ENCODE measurements at places on chromosomes 12 and 14. TPM values are rescaled to one million over a fixed set of nuclear protein-coding genes. Genes with fewer than 3 reads are reported as not detected.

DNA sequence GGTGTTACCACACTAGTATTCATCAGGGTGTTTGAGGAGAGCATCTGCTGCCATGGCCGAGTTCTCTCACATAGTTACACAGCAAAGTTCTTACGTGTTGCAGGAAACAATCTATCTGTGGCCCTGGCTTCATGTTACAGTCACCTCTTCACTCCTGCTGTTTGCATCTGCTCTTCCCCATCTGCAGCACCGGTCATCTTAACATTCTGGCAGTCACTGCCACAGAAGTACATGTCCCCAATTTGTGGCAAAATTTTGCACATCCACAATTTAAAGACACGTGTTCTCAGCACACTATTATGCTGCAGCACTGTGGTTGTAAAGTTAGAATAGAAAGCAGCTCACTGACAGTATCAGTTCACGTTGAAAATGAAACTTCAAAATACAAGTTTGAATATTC, 23.2 kb downstream of the MAPK1IP1L start:
- H3K27me3 ChIP-seq, result no peaks in the 10 kb centered on the region
- H3K4me3 ChIP-seq, result no peak overlapping the region
- no peak overlapping the region for H3K27ac ChIP-seq
- H3K4me1 ChIP-seq, result peaks cover 25% of the 10 kb centered on the region
- DNase-seq, result no peak
- H3K36me3 ChIP-seq, result no peaks in the 10 kb centered on the region

GRCh38 chr12:106074706-106075392, 63.9 kb downstream of the NUAK1 start:
- H3K27ac ChIP-seq, result no peak overlapping the region
- H3K4me3 ChIP-seq, result no peak overlapping the region
- H3K27me3 ChIP-seq, result no peaks in the 10 kb centered on the region
- peaks cover 52% of the 10 kb centered on the region for H3K4me1 ChIP-seq
- H3K36me3 ChIP-seq, result no peaks in the 10 kb centered on the region
- DNase-seq, result no peak

DNA sequence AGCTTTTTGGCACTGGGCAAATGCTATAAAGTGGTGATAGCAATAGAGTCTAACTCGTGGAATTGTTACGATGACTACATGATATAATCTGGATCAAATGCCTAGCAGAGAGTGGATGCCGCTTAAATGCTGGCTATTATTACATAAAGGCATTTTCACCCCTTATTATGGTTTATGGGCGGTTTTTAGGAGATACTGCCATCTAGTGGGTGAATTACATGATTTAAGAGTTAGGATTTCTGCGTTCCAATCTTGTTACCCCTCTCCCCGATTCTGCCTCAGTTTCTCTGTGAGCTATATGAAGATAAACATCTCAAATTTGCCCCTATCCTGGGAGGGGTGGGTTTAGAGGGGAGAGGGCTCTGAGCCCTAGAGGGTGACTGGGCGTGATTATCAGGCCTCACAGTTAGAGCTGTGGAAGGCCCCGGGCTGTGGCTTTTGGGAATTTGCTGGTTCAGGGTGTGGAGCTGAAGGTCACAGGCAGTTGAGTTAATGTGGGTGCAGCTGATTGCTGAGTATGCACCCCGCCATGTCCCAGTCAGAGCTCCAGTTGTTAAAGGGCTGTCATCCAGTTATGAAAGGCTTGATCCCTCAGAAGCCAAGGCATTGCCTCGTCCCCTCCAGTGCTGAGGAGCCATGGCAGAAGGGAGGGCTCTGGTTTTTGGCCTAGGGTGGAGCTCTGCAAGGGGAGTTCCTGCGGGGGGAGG, 14.4 kb downstream of the CLSTN3 start:
- H3K27me3 ChIP-seq, result no peaks in the 10 kb centered on the region
- no peak overlapping the region for H3K4me3 ChIP-seq
- no peak overlapping the region for H3K27ac ChIP-seq
- DNase-seq, result peak; percentile 50

DNA sequence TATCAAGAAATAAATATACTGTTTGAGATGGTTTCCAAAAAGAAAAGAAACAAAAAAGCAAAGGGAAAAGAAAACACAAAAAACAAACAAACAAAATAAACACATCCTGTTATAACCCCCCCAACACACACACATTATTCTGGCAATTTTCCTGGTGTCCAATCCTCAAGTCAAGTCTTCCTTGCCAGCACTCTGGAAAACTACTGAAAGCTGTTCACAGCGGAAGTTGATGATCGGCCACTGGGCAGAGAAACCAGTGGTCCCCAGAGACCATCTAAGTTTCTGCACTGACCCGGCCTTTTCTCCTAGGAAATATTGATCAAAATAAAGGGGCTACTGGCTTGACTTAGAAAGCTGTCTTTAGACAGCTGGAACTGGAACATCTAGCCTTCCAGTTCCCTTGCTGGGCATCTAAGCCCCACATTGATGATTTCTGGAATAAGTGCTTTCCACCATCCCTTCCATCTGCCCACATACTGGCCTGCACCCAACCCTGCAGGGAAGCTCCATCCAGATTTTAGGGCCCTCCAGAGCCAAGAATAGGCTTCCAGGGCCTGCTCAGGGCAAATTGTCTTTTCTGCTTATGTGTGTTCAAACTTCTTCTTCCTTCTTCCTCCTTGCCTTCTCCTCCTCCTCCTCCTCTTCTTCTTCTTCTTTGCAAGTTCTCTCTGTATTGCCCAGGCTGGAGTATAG, 11.6 kb upstream of the PPP1CC start:
- H3K4me1 ChIP-seq, result no peaks in the 10 kb centered on the region
- H3K36me3 ChIP-seq, result no peaks in the 10 kb centered on the region
- DNase-seq, result peak; percentile 72
- no peak overlapping the region for H3K27ac ChIP-seq

- H3K36me3 ChIP-seq, result no peaks in the 10 kb centered on the region
- H3K4me1 ChIP-seq, result peaks cover 32% of the 10 kb centered on the region
- no peaks in the 10 kb centered on the region for H3K27me3 ChIP-seq
- no peak for DNase-seq
Observed at GRCh38 chr14:100271247-100271939, 32.4 kb downstream of the YY1 start.

DNA sequence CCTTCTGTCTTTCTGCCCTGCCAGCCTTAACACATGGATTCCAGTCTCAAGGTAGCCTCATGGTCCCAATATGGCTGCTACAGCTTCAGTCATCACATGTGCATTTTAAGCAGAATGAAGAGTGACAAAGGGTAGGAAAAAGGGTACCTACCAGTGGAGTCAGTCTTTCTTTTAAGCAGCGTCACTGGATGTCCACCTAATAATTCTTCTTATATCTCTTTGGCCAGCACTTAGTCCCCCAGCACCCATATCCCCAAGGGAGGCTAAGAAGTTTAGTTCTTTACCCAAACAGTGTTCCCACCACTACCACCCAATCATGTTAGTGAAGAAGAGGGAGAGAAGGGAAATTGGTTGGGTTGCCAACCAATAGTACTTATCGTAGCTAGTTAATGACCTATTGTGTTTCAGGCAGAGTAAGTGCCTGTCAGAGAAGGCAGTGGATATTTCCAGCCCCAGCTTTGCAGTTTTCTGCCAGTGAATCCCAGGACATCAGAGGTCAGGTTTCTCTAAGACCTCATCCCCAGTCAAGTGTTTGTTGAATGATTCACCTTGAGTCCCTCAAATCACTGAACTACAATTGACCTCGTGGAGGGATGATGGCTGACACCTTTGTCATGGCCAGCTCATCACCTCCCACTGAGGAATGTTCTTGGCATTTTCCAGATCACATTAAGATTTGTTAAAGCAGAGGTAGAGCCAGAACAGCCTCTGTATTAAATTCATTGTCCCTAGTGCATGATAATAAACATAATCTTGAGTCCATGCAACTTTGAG, 250.9 kb upstream of the CRY1 start:
- no peaks in the 10 kb centered on the region for H3K27me3 ChIP-seq
- no peak for DNase-seq
- peaks cover 8% of the 10 kb centered on the region for H3K4me1 ChIP-seq
- no peak overlapping the region for H3K4me3 ChIP-seq
- H3K36me3 ChIP-seq, result no peaks in the 10 kb centered on the region
- no peak overlapping the region for H3K27ac ChIP-seq

DNA sequence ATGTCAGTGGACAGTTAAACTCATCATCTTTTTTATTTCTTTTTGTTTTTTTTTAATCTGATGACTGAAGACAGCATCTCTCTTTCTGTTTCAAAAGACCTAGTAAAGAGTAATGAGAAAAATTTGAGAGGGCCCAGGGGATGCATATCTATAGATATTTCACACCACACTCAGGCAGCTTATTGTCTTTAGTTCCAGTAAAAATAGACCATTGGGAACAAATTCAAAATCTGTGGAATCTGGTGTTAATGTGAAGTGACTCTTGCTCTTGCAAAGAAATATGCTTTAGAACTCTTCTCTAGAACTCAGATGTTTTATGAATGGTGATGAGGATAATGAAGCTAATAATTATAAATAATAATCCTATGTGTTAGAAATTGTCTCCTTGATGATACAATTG, 214.5 kb upstream of the ATP2B1 start:
- no peak overlapping the region for H3K4me3 ChIP-seq
- no peaks in the 10 kb centered on the region for H3K27me3 ChIP-seq
- no peaks in the 10 kb centered on the region for H3K36me3 ChIP-seq
- no peak overlapping the region for H3K27ac ChIP-seq

GRCh38 chr14:51596488-51597117, 55.1 kb upstream of the FRMD6 start:
- H3K27ac ChIP-seq, result no peak overlapping the region
- no peak overlapping the region for H3K4me3 ChIP-seq
- no peaks in the 10 kb centered on the region for H3K27me3 ChIP-seq
- no peak for DNase-seq
- peaks cover 22% of the 10 kb centered on the region for H3K4me1 ChIP-seq

DNA sequence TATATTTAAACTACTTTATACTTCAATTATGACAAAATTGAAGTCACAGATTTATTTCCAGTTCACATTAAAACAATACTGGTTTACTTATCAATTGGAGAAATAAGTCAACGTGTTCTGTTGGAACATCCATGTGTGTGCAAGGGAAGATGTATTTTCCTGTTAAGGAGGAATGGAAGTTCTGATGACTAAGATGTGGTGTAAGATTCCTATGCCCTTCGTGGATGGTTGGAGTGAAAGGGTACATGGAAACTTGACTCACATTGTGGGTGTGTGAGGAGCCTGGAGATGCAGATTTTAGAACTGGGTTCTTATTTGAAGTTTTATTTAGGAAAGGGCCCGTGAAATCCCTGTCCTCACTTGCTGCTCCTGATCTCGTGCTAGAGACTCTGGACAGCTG, 95.3 kb downstream of the CATSPERB start:
- H3K36me3 ChIP-seq, result no peaks in the 10 kb centered on the region
- no peak overlapping the region for H3K4me3 ChIP-seq
- H3K27me3 ChIP-seq, result no peaks in the 10 kb centered on the region
- H3K27ac ChIP-seq, result no peak overlapping the region

GRCh38 chr12:84172823-84173424, 739.7 kb downstream of the SLC6A15 start:
- no peaks in the 10 kb centered on the region for H3K27me3 ChIP-seq
- no peaks in the 10 kb centered on the region for H3K36me3 ChIP-seq
- H3K4me3 ChIP-seq, result no peak overlapping the region
- no peaks in the 10 kb centered on the region for H3K4me1 ChIP-seq
- H3K27ac ChIP-seq, result no peak overlapping the region

GRCh38 chr12:116002890-116003536, 274.5 kb downstream of the MED13L start:
- H3K4me3 ChIP-seq, result no peak overlapping the region
- H3K4me1 ChIP-seq, result peaks cover 23% of the 10 kb centered on the region
- no peak overlapping the region for H3K27ac ChIP-seq
- H3K36me3 ChIP-seq, result peaks cover 9% of the 10 kb centered on the region
- DNase-seq, result no peak
- no peaks in the 10 kb centered on the region for H3K27me3 ChIP-seq

GRCh38 chr12:130970908-130971233, 17.2 kb downstream of the ADGRD1 start:
- no peak overlapping the region for H3K27ac ChIP-seq
- no peaks in the 10 kb centered on the region for H3K27me3 ChIP-seq
- no peaks in the 10 kb centered on the region for H3K4me1 ChIP-seq
- no peaks in the 10 kb centered on the region for H3K36me3 ChIP-seq
- H3K4me3 ChIP-seq, result no peak overlapping the region
- peak; percentile 26 for DNase-seq

DNA sequence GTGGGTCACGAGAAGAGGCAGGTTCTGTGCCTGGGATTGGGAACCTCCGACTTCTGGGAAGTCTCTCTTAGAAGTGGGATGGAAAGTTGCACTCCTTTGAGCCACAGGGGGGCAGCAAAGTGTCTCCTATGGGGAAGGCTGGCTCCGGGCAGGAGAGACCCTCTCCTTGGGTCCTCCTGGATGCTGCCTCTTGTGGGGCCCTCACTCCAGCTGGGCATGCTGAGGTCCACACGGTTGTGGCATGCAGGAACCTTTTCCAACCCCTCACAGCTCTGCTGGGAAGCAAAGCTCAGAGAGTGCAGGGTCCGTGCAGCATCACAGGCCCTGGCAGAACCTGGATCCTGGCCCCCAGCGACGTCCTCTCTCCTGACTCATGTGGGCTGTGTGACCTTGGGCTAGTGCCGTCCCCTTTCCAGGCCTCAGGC, 17.4 kb downstream of the SDSL start:
- H3K4me1 ChIP-seq, result no peaks in the 10 kb centered on the region
- H3K27ac ChIP-seq, result no peak overlapping the region
- no peaks in the 10 kb centered on the region for H3K36me3 ChIP-seq
- no peak for DNase-seq
- no peak overlapping the region for H3K4me3 ChIP-seq

DNA sequence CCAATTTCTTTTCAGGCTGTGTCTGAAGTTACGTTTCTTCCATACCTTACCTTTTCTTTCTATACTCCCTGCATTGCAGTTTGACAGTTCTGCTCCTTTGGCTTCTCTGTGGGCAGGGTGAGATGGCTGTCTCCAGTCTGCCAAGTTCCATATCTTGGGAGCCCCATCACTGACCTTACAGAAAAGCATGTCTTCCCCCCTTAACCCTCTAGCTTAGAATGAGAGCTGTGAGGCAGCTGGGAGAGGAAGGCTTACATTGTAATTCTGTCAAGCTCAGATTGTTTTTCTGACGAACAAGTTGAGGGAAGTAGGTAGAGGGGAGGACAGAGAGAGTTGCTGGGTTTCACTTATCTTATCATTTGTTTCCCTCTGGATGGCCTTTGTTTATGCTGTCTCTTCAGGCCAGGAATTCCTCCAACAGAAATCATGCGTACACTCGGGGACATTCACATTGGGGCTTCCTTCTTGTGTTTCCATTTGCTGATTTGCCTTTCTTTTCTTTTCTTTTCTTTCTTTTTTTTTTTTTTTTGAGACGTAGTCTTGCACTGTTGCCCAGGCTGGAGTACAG, 9.3 kb downstream of the DAAM1 start:
- H3K36me3 ChIP-seq, result no peaks in the 10 kb centered on the region
- no peaks in the 10 kb centered on the region for H3K4me1 ChIP-seq
- no peak for DNase-seq
- H3K27ac ChIP-seq, result peak overlapping the region; percentile 63

MGAT4C gene
- total RNA-seq, result 0.54 TPM

ADCY4 gene
- 36.0 TPM for total RNA-seq

PRH2 gene
- not detected for total RNA-seq

RNFT2 gene
- total RNA-seq, result 0.49 TPM

METTL3 gene
- total RNA-seq, result 66.4 TPM

IFNG-AS1 gene
- total RNA-seq, result not detected

PLCZ1 gene
- total RNA-seq, result not detected

MMP17 gene
- 7.1 TPM for total RNA-seq

BDKRB2 gene
- total RNA-seq, result 4.5 TPM

GDF3 gene
- total RNA-seq, result not detected

ATP2B1 gene
- total RNA-seq, result 38.2 TPM

MYF6 gene
- total RNA-seq, result not detected

Measured in sigmoid colon (tissue), 7 donors.